ENCODE measurements at places on chromosomes 16 and 17.

- H3K36me3 ChIP-seq = peaks cover 88% of the 10 kb centered on the region
- H3K27ac ChIP-seq = no peak overlapping the region
- peaks cover 29% of the 10 kb centered on the region for H3K4me1 ChIP-seq
- H3K27me3 ChIP-seq = no peaks in the 10 kb centered on the region
Measured at GRCh38 chr17:77146882-77147281, 6.1 kb downstream of the SEC14L1 start.

DNA sequence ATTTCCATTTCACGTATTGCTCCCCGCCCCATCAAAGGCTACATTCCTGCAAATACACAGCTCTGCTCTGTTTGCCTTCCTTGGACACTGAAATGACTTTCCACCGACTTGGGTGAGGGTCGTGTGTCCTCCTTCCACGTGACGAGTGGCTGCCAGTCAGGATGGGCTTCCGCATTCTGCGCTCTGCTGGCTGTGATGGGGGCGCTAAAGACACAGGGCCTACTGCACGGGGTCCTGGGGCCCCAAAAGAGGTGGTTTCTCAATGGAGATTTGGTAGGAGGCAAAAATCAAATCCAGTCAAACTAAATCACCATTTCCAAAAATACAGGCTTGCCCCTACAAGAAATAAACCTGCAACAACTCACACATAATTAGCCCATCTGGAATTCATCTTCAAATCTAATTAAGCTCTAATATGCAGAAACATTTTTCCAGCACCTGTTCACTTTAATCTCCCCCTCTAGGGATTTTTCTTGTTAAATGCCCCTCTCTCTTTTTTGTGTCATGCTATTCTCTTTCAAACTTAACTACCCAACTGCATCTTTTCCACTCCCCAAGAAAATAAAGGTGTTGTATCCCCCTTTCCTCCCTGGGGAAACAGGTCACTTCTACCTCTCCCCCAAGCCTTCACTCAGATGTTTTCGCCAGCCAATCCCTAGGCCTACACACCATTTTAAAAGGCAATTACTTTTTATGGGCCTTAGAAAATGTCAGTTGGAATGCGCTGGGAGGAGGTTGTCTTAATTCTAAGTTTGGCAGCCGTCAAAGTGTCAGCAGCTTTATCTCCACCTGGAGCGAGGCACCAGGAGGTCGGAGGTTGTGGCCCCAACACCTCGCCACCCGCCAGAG is 21.9 kb upstream of the FAAP100 start:
- no peak overlapping the region for H3K27ac ChIP-seq
- peaks cover 67% of the 10 kb centered on the region for H3K36me3 ChIP-seq
- H3K4me1 ChIP-seq = peaks cover 18% of the 10 kb centered on the region
- H3K27me3 ChIP-seq = no peaks in the 10 kb centered on the region
- H3K4me3 ChIP-seq = no peak overlapping the region
- no peak for DNase-seq

GRCh38 chr17:65556014-65556909 is 5.2 kb downstream of the AXIN2 start:
- peaks cover 3% of the 10 kb centered on the region for H3K4me1 ChIP-seq
- H3K27me3 ChIP-seq = peaks cover 41% of the 10 kb centered on the region
- peak; percentile 12 for DNase-seq
- no peak overlapping the region for H3K4me3 ChIP-seq

GRCh38 chr17:66638707-66639479 is 196.0 kb upstream of the CACNG5 start:
- no peak overlapping the region for H3K4me3 ChIP-seq
- H3K27ac ChIP-seq = no peak overlapping the region
- H3K27me3 ChIP-seq = no peaks in the 10 kb centered on the region
- no peaks in the 10 kb centered on the region for H3K4me1 ChIP-seq

DNA sequence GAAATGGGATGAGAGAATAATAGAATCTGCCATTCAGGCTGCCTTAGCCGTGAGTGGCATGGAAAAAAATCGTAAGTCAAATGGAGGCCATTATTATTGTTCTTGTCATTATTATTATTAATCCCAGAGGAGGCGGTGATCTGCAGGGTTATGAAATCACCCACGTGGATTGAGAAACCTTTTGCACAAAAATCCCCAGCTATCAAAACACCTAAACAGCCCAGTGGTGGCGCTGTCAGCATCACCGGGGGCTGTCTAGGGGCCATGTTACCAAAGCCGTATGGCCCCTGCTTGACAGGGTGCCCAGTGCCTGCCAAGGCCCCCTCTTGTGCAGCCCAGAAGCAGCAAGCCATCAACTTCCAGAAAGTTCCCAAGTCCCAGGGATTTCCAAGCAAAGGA is 25.2 kb downstream of the CNGB1 start:
- no peak overlapping the region for H3K4me3 ChIP-seq
- H3K4me1 ChIP-seq = no peaks in the 10 kb centered on the region
- no peak for DNase-seq
- no peaks in the 10 kb centered on the region for H3K36me3 ChIP-seq
- H3K27ac ChIP-seq = no peak overlapping the region

GRCh38 chr16:60405286-60405685 is 1631.0 kb downstream of the CDH8 start:
- DNase-seq = no peak
- no peaks in the 10 kb centered on the region for H3K4me1 ChIP-seq
- H3K27me3 ChIP-seq = no peaks in the 10 kb centered on the region
- H3K27ac ChIP-seq = no peak overlapping the region
- no peaks in the 10 kb centered on the region for H3K36me3 ChIP-seq
- H3K4me3 ChIP-seq = no peak overlapping the region

Data from CD14-positive monocyte (primary cell).